Muscle of arm (tissue), 14 donors: ENCODE measurements at places on chromosomes 12 and 14. TPM values are rescaled to one million over a fixed set of nuclear protein-coding genes. Genes with fewer than 3 reads are reported as not detected.

Gene TSHR
- polyA plus RNA-seq, result 0.59 TPM

Gene PMCH
- 0.70 TPM for polyA plus RNA-seq

Gene SETD1B
- 8.6 TPM for polyA plus RNA-seq

DNA sequence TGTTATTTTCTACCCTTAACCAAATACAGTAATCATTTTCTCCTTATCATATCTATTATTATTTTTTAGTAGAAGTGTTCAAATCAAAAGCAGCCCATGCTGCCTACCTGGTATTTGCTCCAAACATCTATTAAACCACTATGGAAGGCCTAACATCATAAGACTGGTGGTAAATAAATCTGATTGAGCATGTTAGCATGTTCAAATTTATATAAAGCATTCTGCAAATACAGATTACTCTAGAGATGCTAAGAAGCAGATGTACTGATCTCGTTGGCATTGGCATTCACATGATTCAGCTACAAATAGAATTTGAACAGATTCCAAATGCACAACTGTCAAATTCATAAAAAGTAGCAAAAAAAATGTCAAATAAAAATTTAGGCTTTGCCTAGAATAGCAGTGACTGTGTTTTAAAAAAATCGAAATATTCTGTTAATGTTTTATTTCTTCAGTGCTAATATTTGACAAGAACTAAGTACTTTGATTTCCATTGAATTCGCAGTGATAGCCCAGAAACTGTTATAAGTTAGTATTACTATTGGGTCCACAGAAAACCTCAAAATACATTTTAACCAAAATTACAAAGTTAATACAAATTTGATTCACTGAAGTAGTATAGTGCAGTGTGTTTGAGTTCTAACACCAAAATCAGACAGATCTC lies 9.4 kb upstream of the OSBPL8 start:
- no peak for DNase-seq

GRCh38 chr12:91194500-91194899 lies 11.9 kb upstream of the DCN start:
- DNase-seq, result no peak

- no peak for DNase-seq
These were observed 138.6 kb upstream of the TRHDE start for GRCh38 chr12:72133497-72134055.

GRCh38 chr12:107288414-107289127 lies 195.2 kb upstream of the CRY1 start:
- DNase-seq, result no peak

- peak; percentile 70 for DNase-seq
These were observed 165.1 kb downstream of the MON2 start for GRCh38 chr12:62631471-62632410.

DNA sequence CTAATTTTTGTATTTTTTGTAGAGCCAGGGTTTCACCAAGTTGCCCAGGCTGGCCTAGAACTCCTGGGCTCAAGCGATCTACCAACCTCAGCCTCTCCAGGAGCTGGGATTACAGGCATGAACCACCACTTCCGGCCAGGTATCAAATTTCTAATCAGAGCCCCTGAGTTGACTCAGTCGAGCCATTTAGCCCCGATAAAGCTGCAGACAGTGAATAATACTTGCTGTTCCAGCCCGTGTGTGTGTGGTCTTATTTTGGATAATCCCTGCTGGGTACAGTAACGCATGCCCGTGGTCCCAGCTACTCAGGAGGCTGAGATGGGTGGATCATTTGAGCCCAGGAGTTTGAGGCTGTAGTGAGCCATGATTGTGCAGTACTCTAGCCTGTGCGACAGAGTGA lies 57.0 kb downstream of the TEAD4 start:
- no peak for DNase-seq

DNA sequence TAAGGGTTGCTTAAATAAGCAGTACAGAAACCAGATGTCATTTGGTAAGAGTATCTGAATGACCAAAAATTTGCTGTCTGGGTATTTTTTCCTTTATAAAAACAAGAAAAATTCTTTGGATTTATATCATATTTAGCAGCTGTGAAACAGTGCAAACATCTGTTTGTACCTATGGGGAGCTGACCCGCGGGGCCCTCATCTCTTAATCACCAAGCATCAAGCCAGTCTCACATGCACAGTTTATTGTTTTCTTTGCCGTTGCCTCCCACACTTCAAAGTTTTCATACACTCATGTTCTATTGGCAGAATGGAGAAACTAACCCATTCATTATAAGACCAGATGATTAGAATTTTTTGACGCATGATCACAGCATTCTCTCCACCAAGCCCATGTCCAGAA lies 142.2 kb downstream of the BMP4 start:
- DNase-seq, result peak; percentile 74

DNA sequence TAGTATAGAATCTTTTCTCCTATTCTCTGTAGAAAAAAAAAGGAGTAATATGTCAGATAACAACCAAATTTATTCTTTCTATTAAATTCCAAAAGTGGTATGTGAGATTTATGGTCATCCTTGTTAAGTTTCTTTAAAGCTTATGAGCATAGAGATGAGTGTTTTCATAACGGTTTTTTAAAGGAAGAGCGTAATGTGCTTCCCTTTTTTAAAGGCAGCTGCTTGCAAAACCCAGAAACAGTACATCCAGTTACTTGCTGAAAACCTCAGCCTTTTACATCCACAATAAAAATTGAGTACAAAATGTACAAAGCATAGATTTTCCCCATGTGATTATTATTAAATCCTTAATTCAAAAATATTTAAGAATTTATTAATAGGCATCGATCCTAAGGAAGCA lies 53.6 kb upstream of the CD163 start:
- DNase-seq, result no peak

GRCh38 chr12:50055831-50056638 lies 1.4 kb upstream of the ASIC1 start:
- peak; percentile 59 for DNase-seq

DNA sequence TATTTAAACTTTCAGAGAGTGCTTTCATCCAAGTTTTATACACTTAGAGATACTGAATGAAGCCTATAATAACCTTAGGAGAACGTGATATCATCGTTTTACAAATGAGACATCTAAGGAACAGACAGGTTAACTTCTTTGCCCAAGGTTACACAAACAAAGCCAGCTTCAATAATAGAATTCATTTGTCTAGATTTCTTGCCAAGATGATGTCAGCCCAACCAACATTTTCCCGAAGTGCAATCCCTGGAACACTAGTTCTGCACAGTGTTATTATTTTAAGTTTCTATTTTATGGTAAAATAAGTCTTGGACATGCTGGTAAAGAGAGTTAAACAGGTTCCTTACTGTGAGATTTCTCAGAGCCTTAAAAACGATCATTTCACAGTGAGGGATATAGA lies 174.6 kb downstream of the SLC25A21 start:
- DNase-seq, result peak; percentile 42

DNA sequence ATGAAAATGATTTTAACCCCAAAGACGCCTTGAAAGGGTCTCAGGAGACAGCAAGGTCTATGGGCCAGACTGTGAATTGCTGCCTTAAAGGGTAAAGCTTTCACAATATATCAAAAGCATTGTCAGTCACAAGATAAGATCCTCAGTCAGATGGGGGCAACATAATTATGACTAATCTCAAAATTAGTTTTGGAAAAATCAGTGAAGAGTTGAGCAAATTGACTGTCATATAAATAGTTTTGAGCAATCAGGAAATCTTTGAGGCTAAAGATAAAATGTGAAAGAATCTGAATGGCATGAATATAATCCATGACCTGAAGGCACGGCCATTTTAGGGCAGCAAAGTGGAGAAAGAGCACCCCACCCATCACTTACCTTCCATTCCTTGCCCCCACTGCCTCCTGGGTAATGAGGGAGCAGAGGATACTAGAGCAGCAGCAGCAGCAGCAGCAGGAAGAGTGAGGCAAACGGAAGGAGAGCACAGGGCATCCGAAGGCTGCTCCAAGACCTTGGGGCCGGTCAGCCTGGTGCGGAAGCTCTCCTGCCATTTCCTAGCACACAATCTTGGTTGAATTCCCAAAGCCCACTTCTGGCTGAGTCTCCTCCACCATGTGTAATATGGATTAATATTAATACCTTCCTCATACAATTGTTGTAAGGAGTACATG lies 7.0 kb downstream of the STON2 start:
- DNase-seq, result no peak

DNA sequence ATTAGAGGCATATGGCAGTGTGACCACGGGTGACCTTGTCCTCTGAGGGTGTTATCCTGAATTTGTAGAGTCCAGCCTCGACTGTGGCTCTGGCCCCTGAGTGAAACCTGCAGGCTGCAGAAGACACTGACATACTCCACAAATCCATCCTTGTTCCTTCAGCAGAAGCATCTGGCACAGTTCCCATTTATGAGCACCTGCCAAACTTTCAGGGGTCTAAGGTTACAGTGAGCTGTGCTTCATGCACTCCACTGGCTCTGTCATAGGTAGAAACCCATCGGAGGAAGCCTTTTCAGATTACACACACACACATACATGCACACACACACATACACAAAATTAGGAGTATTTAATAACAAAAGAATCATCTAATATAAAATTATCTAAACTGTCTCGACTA lies 13.6 kb upstream of the NUAK1 start:
- DNase-seq, result no peak

DNA sequence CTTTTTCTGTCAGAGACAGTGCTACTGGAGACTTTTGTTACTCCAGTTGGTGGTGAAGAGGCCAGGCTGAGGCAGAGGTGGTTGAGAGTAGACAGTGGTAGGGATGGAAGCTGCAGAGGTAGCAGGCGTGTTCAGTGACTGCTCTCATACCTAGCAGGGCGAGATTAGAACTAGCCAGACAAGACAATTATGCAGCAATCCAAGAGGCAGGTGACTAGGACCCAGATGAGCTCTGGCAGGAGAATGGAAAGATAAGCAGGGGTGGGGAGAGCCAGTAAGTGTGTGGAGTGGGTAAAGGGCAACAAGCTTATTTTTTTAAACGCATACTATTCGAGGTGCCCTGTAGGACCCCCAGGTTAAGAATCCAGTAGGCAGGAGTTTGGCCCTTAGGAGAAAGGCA lies 4.8 kb downstream of the PPP1R36 start:
- DNase-seq, result no peak
